Stimulated activated CD8-positive, alpha-beta memory T cell treated with anti-CD3 and anti-CD28 coated beads, Interleukin-4, amount 100 ng/mL, for 4 hours (primary cell): ENCODE measurements at places on chromosomes 1 and 21.

- DNase-seq, result no peak
These were observed 13.5 kb downstream of the GNG4 start for GRCh38 chr1:235635938-235636662.

DNA sequence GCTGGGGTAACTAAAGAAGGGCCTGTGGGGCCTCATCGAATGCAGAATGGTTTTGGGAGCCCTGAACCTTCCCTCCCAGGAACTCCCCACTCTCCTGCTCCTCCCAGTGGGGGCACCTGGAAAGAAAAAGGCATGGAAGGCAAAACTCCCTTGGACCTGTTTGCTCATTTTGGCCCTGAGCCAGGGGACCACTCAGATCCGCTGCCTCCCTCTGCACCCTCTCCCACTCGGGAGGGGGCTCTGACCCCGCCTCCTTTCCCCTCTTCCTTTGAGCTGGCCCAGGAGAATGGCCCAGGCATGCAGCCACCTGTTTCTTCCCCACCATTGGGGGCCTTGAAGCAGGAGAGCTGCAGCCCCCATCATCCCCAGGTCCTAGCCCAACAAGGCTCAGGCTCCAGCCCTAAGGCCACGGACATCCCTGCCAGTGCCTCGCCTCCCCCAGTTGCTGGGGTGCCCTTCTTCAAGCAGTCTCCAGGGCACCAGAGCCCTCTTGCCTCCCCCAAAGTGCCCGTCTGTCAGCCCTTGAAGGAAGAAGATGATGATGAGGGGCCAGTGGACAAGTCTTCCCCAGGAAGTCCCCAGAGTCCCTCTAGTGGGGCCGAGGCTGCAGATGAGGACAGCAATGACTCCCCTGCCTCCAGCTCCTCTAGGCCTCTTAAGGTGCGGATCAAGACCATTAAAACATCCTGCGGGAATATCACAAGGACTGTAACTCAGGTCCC lies 4.7 kb downstream of the ZNF687 start:
- no peak for DNase-seq

- no peak for DNase-seq
These were observed 42.3 kb downstream of the HLX start for GRCh38 chr1:220921498-220921897.

DNA sequence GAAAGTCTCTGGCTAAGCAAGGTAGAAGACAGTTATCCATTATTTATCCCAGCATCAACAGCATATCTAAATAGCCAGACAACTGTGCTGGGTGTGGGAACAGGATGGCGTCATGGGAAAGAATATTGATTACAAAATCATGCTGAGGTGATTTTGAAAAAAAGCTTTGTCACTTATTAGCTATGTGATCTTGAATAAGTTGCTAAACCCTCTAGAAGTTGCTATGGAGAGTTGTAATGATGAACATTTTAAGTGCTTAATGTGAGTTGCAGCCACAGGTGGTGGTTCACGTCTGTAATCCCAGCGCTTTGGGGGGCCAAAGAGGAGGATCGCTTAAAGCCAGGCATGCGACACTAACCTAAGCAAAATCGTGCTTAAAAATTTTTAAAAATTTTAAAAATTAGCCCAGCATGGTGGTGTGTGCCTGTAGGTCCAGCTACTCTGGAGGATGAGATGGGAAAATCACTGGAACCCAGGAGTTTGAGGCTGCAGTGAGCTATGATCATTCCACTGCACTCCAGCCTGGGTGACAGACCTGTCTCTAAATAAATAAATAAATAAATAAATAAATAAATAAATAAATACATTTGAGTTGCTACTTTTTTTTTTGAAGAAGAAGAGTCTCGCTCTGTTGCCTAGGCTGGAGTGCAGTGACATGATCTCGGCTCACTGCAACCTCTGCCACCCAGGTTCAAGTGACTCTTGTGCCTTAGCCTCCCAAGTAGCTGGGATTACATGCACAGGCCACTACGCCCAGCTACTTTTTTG lies 33.6 kb downstream of the WNT2B start:
- no peak for DNase-seq

DNA sequence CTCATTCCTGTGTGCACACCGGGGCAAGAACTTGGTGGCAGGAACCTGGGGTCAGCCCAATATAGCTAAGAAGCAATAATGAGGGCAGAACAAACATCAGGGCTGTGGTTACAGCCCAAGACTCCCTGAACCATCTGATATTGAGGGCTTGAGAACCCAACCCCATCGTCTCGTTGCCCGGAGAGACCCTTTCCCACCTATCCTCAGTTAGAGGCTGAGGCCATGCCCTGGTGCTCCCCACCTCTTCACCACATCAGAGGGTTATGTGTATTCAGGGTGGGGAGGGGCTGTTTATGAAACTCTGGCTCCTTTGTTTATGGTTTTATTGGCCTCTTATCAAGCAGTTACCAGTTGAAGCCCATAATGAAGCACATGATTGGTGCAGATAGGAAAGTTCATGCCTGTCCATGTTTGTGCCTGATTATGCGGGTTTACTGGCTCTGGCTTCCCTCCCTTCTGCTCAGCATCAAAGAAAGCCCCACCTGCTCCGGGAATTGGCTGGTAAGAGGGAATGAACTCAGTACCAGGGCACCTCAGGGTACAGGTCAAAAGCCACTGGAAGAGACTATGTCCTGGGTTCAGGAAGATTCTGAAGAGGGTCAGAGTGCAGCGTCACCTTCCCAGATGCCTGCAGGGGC lies 14.5 kb downstream of the NUAK2 start:
- no peak for DNase-seq
